Stimulated activated CD8-positive, alpha-beta memory T cell treated with anti-CD3 and anti-CD28 coated beads, Interleukin-15, amount 100 ng/mL, for 1 hour (primary cell): ENCODE measurements at places on chromosomes 6 and 20.

DNA sequence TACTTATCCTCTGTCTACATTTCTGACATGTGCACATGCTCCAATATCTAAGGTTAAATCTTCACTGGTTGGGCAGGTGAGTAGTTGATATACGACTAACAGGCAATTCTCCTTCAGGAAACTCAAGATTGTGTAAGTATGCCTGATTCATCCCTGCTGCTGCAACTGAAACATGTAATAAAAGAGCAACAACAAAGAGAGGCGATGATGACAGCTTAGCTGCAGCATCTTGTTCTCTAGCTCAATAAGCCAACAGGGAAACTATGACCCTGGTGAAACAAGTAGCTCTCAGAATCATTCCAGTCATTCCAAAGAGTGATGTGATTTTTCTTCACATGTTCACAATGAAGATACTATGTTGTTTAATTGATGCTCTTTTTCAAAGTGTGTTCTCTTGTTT is 74.4 kb downstream of the ELOVL4 start:
- DNase-seq = no peak

GRCh38 chr20:23129266-23129665 is 43.1 kb upstream of the CD93 start:
- DNase-seq = no peak

- DNase-seq = no peak
These were observed 92.6 kb downstream of the ERMARD start for GRCh38 chr6:169843991-169844390.

GRCh38 chr6:1702580-1703051 is 92.9 kb downstream of the FOXC1 start:
- no peak for DNase-seq

- DNase-seq = no peak
These were observed 46.4 kb downstream of the MOCS1 start for GRCh38 chr6:39887692-39888450.

- DNase-seq = no peak
These were observed 12.9 kb downstream of the TGM2 start for GRCh38 chr20:38152175-38152620.

DNA sequence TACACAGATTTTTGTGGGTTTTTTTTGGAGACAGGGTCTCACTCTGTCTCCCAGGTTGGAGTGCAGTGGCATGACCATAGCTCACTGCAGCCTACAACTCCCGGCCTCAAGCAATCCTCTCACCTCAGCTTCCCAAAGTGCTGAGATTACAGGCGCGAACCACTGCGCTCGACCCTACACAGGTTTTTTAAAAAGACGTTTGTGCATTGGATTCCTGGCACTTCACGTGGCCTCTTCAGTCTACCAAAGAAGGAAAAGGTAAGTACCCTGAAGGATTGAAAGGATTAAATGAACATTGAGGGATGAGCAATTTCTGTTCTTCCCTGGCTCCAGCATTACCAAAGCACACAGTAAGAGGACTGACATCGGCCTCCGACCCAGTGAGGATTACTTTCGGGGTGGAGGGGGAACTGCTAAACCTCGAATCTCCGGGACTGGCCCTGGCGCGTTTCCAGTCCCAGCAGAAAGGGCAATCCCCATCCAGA is 556 bp upstream of the YWHAB start:
- DNase-seq = no peak

- no peak for DNase-seq
These were observed 261.4 kb downstream of the KHDC1L start for GRCh38 chr6:72963946-72964345.

DNA sequence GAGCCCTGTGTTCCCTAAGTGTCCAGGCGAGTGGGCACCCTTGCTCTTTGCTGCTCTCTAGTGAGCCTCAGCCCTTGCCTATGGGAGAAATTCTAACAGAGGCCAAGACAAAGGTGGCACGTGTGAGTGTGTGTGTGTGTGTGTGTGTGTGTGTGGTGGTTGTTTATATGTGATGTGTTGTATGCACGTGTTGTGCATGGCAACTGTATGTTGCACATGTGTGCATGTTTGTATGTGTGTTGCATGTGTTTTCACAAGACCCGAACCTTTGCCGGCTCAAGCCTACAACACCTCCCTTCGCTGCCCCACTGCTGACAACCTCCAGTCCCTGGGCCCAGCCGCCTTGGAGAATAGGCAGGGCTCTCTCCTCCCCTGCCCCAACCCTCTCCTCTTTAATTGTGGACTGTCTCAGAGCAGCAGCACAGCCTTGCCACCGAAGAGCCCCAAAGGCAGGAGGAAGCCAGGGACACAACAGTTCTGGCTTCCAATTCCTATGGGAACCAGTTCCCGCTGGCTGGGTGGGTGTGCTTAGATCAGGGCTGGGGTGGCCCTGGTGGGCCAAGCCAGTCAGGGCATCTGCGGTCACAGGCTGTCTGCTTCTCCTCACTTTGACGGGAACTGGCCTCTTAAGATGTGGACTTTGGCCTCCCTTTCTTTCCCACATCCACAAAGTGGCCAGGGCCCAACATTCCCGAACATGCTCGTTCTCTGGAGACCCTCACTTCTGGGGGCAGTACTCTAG is 2.7 kb downstream of the KCNK16 start:
- no peak for DNase-seq

GRCh38 chr6:22956029-22956681 is 386.8 kb downstream of the HDGFL1 start:
- DNase-seq = no peak

DNA sequence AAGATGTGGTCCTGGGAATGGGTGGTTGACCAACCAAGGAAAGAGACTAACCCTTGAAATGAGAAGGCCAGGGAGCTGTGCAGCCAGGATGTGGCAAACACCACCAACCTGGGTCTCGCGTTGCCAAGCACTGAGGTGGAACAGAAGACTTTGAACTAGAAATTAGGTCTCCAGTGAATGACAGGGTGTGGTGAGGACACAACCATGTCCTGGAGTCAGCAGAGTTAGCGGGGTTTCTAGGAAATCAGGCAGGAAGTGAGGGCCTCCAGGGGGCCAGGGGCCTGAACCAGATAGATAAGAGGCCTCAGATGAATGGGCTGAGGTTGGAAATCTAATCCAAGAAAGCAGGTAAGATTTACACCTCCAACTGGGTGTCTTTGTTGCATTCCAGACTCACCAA is 353.3 kb upstream of the ARID1B start:
- no peak for DNase-seq

DNA sequence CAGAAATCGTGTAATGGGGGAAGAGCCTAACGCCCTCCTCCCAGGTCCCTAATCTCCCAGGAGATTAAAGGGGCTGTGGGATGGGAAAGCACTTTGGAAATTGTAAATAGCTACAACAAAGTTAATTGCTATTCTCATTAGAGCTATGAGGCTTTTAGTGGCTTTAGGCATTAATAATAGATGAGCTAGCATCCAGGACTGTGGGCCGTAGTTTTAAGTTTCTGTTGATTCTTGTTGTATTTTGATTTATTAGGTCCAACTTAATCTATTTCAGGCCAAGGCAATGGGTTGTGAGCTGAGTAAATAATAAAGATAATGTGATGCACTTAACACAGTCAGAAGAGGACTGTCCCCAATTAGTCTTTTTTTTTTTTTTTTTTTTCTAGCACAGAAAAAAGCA is 67.7 kb downstream of the ANKRD6 start:
- no peak for DNase-seq

GRCh38 chr6:35179901-35180535 is 33.7 kb upstream of the SCUBE3 start:
- DNase-seq = no peak

- DNase-seq = no peak
These were observed 65.4 kb downstream of the RPRD1B start for GRCh38 chr20:38098952-38099351.
